ENCODE measurements at places on chromosomes 4 and X.

- DNase-seq, result no peak
Observed at GRCh38 chr4:110188113-110188512, 10.3 kb downstream of the ELOVL6 start.

DNA sequence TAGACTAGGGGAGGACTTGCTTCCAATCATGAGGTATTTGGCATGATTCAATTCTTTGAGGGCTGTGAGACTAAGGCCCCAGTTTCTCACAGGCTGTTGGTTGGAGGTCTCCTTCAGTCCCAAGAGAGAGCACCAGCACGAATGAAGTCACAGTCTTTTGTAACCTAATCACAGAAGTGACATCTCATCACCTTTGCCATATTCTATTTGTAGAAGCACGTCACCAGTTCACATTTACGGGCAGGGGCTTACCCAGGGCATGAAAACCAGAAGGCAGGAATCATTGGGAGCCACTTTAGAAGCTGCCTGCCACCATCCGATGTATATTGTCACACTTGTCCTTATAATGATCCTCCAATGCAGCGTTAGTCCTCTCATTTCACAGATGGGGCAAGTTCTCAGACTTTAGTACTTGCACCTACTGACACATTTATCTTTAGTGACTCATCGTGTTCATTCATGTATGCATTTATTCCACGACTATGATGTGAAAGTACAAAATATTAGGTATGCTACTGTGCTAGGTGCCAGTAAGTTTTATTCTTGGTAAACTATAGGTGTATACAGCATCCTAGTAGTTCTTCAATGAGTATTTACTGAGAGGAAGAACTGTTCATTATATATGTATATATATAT lies 163.8 kb upstream of the PGRMC2 start:
- no peak for DNase-seq

DNA sequence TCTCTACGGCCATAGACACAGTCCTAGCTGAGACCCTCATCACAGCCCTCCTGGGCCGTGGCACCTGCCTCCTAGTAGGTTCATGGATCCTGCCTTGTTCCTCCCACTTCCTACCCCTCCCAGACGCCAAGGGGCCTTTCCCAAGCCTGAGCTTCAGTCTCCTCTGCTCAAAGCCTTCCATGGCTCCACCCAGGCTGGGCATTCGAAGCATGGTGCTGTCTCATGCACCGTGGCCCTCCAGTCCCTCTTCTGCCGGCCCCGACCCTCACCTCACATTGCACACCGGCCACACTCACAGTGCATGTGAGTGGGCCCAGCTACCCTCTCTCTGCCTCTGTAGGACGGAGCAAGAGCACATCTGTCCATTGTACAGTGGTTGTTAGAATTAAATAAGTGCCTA lies 21.7 kb upstream of the KIAA0232 start:
- no peak for DNase-seq

DNA sequence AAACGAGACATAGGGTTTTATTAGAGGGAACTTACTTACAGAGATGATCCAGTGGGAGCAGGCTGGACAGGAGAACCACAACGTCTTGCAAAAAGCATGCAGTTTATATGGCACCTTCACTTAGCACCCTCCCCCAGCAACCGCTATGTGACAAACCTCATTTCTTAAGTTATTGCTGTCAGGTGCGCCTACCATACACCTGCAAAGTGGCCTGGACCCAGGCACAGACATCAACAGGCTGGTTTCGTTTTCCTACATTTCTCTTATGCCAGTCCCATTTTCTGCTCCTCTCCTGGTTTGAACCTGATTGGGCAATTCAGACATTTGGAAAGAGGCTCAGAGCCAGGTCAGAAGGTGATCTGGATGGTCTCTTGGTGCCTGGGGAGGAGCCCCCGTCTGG lies 18.3 kb downstream of the RTL5 start:
- DNase-seq, result no peak

- no peak for DNase-seq
Observed at GRCh38 chr4:63563288-63564014, 845.8 kb downstream of the TECRL start.

DNA sequence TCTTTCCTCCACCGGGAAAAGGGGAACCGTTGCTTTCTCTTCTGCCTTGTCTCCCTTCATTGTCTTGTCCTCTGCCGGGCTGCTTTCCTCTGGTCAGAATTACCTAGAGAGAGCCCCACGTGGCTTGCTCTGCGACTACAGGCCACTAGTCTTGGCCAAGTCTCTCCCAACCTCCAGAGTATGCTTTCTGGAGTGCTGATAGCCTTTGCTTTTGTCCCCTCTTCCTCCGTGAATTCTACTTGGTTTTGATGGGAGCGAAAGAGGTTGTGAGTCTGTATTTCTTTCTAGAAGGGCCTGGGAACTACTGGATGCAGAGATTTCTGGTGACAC lies 5.3 kb upstream of the POU4F2 start:
- no peak for DNase-seq

- no peak for DNase-seq
Observed at GRCh38 chr4:110155654-110156053, 42.8 kb downstream of the ELOVL6 start.

DNA sequence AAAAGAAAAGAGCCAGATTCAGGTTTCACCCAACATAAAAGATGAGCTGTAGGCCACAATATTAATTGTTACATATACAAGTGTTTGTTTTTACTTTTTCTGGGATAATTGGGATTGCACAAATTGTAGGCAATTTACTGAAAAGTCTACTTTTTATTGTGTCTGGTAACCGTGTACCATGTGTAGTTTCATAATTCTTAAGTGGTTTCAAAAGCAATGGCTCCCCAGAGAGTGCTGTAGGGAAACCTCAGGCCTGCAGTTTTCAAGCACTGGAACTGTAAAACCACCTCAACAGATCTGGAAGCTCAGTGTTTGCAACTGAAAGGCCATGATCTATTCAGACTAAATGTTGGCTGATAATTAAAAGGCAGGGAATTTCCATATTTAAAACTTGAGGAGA lies 53.9 kb upstream of the MMAA start:
- no peak for DNase-seq

DNA sequence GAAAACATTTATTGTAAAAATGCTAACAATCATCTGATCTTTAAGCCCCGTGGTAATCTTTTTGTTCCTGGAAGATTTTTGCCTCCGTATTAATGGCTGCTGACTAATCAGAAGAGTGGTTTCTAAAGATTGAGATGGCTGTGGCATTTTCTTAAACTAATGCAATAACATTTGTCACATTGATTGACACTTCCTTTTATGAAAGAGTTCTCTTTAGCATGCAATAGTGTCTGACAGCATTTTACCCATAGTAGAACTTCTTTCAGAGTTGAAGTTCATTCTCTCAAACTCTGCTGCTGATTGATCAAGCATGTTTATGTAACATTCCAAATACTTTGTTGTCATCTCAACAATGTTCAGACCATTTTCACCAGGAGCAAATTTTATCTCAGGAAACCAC lies 26.8 kb upstream of the UGT2B4 start:
- DNase-seq, result no peak

DNA sequence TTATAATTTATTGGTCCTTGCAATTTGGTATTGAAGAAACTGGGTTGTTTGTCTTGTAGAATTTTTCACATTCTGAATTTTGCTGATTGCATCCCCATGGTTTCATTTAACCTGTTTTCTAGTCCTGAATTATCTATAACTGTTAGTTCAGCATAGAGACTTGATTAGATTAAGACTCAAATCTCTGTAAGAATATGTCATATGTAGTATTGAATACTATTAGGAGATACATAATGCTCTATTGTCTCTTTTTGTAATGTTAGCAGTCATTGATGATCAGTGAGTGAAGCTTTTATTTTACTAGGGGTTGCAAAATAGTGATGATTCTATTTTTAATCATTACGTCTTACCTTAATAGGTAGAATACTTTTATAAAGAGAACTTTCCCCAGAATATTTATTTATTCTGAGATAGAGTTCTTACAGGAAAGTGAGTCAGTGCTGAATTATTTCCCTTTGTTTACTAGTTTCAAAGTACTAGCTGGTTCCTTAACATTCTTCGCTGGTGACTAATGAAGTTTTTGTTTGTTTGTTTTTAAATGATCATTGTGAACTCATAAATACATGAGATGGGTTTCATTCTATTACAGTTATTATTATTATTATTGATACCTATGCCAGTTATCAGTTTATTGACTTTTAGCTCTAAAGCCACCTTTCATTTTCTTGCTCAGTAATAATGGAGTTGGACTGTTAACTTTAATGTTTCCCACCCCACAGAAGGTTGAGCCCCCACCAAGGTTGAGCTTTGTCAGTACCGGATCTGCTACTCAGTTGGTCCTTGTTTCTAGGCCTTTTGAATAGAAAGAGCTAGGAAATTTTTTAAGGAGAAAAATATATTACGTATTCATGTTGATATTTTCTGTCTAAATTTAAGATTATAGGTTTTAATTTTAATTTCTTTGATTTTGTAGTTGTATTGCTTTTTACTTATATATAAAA lies 102.3 kb downstream of the LARP1B start:
- no peak for DNase-seq

DNA sequence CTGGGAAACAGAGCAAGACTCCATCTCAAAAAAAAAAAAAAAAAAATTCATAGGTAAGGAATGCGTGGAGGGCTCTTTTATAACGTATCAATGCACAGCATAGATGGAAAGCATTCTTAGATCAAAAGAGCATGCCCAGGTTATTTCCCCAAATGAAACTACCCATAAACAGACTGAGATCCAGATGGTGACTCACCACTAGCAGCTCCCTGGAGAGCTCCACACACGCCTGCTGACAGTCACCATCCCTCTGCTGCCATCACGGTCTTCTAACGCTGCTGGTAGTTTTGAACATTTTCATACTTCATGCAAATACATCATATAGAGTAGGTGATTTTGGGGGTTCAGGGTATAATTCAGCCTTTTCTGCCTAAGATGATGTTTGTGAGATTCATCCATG lies 136.9 kb downstream of the ASMT start:
- DNase-seq, result no peak

- DNase-seq, result no peak
Observed at GRCh38 chr4:124635331-124635730, 77.2 kb downstream of the ANKRD50 start.

DNA sequence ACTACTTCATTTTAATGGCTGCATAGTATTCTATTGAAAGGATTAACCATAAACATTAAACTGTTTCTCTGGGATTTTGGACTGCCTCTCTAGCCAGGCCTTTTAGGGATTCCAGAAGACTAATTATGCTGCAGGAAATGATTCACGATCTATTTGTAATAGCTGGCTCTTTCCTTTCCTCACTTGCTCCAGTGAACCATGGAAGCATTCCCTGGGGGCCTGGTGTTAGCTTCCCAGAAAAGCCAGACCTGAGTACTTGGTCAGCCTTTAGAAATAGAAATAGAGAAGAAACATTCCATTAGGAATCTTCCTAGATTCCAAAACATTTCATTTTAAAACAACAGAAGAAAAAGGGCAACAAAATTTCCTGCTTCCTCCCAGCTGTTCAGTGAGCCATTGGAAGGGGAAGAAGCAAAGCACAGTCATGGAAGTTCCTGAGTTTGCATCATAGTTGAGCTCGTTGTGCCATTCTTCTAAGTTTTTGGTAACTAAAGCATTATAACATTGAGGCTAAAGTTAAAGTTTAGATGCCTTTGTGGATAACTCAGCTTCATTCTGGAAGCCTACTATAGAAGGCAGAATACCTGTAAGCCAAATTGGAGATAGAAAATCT lies 83.5 kb downstream of the NPNT start:
- DNase-seq, result no peak

DNA sequence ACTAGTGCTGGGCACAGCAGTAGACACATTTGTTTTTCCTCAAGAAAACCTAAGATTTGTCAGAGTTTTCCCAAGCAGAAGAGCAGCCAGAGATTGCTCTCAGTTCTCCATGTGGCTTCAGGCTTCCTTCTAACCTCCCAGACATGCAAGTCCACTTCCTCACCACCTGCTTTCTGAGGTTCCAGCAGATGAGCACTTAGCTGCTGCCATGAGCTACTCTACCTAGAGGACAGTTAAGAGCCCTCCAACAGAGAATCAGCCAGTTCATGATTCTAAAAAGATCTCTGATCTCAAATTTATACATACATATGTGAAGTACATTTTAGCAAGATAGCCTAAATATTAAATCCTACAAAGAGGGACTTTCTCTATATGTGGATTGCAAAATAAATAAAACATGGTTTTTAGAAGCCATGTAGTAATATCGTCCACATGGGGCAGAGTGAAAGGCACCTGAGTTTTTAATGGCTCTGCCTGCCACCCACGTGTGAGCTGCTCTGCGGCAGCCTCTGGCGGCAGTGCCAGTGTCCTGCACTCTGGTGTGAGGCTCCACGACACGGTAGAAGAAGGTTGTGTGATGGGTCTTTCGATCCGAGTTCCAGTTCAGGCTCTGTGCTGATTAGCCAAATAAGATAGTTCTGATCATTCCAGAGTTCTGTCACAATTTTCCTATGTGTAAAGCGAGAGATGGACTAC lies 10.3 kb downstream of the CYP4V2 start:
- DNase-seq, result peak; percentile 14

- no peak for DNase-seq
Observed at GRCh38 chr4:73053974-73054480, 15.5 kb downstream of the COX18 start.

DNA sequence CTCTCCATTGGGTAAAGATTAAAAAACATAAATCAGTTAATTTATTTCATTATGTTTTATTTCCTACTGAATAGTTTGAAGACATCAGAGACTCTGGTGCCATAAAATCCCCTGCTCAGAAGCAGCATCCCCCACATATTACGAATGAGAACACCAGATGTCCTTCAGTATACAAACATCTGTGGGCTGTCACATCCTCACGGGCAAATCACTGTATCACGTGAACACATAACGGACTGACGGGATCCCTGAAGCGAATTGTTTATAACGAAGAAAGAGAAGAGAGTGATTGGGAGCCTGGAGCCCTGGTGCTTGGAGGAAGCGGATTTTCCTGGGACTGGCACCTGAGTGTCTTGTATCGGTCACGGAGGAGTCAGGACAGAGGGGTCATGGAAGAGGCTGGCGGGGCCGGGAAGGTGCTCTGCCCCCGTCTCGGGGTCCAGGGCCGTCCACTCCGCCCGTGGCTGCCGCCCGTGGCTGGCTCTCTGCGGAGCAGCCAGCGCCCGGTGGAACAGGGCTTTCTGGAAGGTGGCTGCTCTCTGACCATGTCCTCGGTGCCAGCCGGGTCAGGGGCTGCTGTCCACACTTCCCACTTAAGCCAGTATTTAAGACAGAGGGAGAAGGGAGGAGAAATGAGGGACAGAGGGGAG lies 452.7 kb upstream of the FAT1 start:
- no peak for DNase-seq

DNA sequence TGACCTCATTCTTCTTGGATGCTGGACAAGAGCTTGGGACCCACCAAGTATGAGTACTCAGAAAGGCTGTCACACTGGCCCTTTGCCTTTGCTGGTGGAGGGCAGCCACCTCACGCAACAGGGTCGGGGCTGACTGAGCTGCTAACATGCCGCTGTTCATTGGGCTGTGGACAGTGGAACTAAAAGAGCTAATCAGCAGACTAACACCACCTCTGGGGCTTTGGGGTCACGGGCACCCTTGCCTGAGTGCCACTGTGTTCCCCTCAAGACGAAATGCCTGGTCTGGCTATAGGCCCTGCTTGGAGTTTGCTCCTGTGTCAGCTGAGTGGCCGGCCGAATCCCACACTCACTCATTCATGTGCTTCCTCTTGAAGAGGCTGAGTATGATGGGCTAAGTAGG lies 559.6 kb downstream of the SPRY1 start:
- no peak for DNase-seq

- no peak for DNase-seq
Observed at GRCh38 chr4:15242021-15242420, 185.8 kb upstream of the C1QTNF7 start.

- DNase-seq, result no peak
Observed at GRCh38 chrX:22585831-22586230, 313.1 kb downstream of the CBLL2 start.

- DNase-seq, result no peak
Observed at GRCh38 chr4:53778155-53778554, 186.9 kb upstream of the LNX1 start.
